Stimulated activated CD4-positive, alpha-beta T cell treated with anti-CD3 and anti-CD28 coated beads, Interleukin-1b, Interleukin-23, amount 100 ng/mL, for 4 hours (primary cell): ENCODE measurements at places on chromosomes 12 and 14.

GRCh38 chr12:101018540-101018939 is 191.5 kb downstream of the SLC5A8 start:
- DNase-seq: no peak

DNA sequence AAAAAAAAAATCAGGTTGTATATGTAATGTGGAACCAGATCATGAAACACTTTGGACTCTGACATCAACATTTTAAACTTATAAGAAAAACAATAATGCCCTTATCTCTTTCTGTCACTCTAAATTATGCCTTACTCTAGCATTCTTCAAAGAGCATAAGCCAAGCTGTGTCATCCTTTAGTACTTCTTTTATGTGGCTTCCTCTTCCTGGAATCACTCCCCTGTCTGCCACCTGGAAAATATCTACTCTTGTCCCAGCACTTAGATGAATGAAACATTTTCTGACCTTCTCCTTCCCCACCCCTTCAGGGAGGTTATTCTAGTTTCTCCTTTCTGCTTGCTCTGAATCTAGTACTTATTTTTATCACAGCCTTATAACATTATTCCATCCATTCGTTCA is 101.2 kb downstream of the CNTN1 start:
- no peak for DNase-seq

GRCh38 chr14:78617735-78618134 is 447.6 kb downstream of the NRXN3 start:
- no peak for DNase-seq

DNA sequence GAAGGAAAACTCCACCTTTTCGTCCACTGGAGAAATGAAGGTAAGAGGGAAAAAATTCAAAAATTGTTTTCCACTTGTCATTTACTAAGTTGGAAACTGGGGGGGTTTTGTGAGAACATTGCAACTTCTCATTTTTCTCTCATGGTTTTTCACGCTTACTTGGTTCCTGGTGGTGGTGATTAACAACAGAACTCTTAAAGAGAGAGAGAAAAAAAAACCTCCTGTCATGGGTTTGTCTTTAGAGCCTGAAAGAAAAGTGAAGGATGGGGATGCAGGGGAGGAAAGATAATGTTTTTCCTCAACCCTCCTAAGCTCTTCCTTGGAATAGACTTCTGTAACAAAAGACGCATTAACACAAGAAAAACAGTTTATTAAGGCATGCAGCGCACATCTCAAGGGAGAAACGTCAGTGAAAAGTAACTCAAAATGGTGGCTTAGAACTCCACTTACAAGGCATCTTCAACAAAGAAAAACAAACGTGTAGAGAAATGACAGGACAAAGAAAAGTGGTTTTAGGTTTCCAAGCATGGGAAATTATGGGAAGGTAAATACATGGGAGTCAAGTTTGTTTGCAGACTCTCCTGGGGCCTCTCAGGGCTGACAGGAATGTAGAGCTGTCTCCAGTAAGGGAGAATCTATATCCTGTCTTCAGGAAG is 81.9 kb upstream of the ATF7IP start:
- no peak for DNase-seq
